Glomerular endothelial cell (primary cell): ENCODE measurements at places on chromosomes 11 and 22. TPM values are rescaled to one million over a fixed set of nuclear protein-coding genes. Genes with fewer than 3 reads are reported as not detected.

The ALDH3B2 gene
- total RNA-seq, result not detected in 2 replicates

The FANCF gene
- total RNA-seq, result 10.9 and 11.8 TPM in 2 replicates

The OR4D5 gene
- not detected in 2 replicates for total RNA-seq

- DNase-seq, result no peak
These were observed 35.9 kb downstream of the KIAA0930 start for GRCh38 chr22:45204819-45205218.

DNA sequence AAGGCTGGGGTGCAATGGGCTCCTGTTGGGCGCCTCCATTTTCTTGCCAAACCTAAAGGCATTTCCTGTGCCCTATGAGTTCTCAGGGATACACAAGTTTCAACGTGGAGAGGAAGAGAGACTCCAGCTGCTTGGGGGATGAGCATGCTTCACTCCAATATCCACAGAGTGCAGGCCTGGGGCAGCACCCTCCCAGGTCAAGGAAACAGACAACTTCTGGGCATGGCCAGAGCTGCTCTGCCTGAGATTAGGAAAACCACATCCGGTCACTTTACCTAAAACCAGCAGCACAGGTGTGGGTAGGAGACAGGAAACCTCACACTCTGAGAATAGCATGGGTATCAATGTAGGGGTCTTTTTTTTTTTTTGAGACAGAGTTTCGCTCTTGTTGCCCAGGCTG, 28.7 kb downstream of the TMEM184B start:
- no peak for DNase-seq

GRCh38 chr11:6418557-6419008, 311 bp downstream of the APBB1 start:
- no peak for DNase-seq

GRCh38 chr11:12598330-12599256, 75.6 kb upstream of the TEAD1 start:
- no peak for DNase-seq

GRCh38 chr11:111450480-111451320, 61.5 kb downstream of the BTG4 start:
- no peak for DNase-seq

GRCh38 chr11:134276396-134277182, 410 bp downstream of the GLB1L3 start:
- no peak for DNase-seq

DNA sequence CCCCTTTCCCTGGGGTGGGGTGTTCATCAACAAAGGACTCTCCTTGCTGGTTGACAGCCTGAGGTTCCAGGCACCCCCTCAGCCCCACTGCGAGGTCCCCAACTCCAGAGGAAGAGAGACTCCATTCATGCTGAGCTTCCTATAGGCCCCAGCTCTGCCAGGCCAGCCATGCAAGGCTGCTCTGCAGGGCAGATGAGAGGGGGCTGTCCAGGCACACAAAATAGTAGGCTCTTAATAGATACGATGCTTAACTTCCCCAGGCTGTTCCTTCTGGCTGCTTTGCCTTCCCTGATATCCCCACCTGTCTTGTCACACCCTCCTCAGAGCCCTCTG, 45.0 kb upstream of the CRYBB3 start:
- DNase-seq, result no peak

The VPS37C gene
- total RNA-seq, result 19.5 and 27.8 TPM in 2 replicates

DNA sequence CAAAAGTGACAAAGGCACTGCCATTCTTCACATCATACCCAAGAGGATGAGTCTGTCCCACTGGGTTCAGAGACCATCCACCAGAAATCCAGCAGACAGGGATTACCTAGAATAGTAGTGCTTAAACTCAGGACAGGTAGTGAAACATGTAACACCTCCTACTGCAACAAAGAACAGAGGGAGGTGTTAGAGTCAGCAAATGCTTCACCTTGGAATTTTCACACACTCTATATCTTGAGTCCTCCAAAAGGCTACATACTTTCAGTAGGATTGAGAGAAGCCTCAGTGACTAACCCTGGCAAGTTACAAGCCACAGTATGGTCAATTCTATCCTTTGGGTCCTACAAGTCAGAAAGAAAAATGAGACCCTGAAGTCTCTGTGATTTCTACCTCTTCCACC, 6.0 kb upstream of the CAVIN3 start:
- DNase-seq, result no peak

The FAM89B gene
- 63.6 and 90.4 TPM in 2 replicates for total RNA-seq

- DNase-seq, result no peak
These were observed 54.3 kb downstream of the SWAP70 start for GRCh38 chr11:9718147-9718546.

DNA sequence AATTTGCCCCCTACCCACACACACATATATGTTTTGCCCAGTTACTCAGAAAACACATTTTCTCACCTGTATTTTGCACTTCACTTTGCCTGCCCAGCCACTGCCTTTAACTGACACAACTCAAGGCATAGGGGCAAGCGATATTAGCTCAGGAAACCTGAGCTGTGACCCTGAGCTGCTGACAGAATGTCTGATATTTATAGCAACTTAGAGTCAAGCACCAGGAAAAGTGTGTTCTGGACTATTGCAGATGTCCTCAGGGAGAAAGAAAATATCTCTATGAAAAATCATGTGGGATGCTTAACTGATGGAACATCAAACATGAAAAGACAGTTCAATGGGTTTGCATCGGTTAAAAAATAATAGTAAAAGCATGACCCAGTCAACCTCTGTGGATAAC, 63.9 kb upstream of the SLC35C1 start:
- no peak for DNase-seq

- no peak for DNase-seq
These were observed 8.6 kb upstream of the CRYBB2 start for GRCh38 chr22:25210793-25211192.

DNA sequence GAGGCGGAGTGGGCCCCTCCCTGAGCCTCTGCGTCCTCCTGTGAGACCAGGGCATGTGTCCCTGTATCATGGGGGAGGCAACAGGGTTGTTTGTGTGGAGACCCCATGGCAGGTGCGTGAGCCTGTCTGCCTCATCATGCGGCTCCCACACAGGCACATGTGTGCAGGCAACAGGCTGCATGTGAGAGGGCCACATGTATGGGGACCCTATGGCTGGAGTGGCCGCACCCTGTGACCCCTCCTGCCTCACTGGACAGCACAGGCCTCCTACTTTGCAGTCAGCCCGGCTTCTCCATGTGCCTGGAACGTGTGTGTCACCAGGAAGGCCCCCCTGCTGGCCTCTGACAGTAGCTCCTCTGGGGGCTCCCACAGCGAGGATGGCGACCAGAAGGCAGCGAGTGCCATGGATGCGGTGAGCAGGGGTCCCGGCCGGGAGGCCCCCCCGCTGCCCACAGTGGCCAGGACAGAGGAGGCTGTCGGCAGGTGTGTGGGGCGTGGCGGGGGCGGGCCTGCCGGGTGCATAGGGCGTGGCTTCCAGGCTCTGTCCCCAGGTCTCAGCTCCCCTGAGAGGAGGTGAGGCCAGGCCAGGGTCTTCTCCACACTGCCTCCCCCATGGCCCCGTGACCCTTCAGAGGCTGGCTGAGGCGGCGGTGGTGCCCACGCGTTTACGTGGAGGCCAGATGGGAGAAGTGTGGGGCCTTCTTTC, 34.1 kb downstream of the SBF1 start:
- DNase-seq, result no peak

GRCh38 chr22:35064664-35065063, 1.3 kb upstream of the ISX start:
- no peak for DNase-seq

GRCh38 chr11:68412593-68413475, 47.7 kb upstream of the PPP6R3 start:
- no peak for DNase-seq

The CASP5 gene
- not detected in 2 replicates for total RNA-seq

DNA sequence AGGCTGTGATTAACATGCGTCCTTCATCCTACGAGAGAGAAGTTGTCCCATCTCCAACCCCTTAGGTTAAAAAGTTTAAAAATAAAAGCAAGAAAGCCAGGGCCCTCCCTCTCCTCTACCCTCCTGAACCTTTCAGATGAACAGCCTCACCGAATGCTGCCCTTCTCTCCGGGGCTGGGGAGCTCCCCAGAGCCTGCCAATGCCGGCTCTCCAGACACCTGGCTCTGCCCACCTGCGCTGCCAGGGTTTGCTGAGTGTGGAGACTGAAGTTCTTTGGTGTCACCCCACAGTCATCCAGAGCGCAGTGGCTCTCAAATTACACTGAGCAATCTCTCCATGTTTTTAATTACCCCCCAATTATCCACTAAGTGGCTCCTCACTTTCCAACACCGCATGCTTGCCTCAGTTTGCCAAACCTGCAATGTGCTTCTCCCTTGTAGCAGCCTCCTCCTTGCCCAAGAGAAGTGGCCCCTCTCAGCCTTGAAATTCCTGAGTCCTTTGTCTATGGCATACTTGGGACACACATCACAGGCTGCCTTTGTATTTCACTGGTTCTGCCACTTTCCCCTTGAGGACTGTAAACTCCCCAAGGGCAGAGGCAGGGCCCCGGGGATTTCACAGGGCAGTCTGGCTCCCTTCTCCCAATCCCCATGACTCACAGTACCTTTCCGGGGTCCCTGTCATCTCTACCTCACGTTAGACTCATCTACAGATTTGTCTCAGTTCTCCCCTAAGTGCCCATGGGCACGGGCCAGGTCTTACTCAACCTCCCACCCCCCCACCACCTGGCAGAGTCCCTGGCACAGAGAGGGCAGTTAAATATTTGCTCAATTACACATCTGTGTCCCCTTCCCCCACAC, 2.0 kb downstream of the MYH9 start:
- DNase-seq, result no peak

The CNIH2 gene
- 0.15 TPM in 1 of 2 replicates, not detected in the other for total RNA-seq

The MIEF1 gene
- total RNA-seq, result 20.3 and 33.3 TPM in 2 replicates

DNA sequence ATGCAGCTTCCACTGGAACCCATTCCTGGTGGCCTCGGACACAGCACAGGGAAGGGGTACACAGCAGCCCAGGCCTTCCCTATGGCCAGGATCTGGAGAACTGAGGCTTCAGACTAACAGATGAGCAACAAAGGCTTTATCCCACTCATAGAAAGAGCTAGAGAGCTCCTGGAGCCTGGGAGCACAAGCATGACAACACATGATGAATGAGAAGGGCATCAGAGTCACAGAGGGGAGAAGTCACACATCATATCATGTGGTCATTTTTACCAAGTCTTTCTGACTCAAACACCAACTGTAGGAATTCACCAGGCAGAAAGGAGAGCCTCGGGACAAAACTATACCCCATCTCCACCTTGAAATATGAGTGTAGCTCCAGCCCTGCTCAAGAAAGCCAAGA, 43.2 kb downstream of the NRXN2 start:
- no peak for DNase-seq

The RIMBP3B gene
- 0.06 TPM in 1 of 2 replicates, not detected in the other for total RNA-seq

DNA sequence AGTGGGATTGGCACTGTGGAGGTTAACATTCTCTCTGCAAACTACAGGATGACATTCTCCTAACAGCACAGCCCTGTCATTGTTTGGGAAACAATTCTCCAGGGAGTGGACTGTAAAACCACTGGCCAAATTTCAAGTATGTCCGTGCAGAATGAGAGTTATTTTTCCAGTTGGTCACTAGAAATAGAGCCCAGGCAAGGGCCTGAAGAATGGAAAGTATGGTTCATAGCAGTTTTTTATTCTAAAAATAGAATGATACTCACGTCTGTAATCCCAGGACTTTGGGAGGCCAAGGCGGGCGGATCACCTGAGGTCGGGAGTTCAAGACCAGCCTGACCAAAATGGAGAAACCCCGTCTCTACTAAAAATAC, 39.0 kb upstream of the CD44 start:
- no peak for DNase-seq

- no peak for DNase-seq
These were observed 54.3 kb downstream of the IGSF9B start for GRCh38 chr11:133902506-133902905.

DNA sequence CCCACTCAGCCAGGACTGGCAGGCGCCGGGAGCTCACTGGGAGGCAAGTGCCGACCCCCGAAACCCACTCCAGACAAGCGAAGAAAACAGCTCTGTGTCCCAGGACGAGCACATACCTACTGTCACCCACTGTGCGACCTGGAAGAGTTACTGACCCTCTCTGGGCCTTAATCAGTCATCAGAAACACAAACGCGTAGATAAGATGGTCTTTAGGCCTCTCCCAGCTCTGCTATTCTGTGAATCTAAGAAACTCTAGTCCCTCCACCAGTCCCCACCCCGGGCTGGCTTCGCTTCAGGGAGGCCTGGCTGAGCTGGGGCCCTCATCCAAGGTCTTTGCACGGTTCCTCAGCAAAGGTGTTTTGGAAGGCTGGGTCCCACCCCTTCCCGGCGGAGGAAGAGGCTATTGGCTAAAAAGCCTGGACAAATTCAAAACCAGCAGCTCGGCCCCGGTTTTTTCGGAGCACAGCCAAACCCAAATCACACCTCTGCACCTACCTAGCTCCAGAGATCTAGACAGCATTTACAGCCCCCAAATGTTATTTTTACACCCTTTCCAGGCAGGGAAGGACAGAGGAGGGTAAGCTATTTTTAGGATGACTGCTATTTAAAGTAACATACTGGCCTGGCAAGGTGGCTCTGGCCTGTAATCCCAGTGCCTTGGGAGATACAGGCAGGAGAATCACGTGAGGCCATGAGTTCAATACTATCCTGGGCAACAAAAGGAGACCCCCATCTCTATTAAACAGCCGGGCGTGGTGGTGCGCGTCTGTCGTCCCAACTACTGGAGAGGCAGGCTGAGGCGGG, 13.2 kb upstream of the HDHD5 start:
- no peak for DNase-seq

GRCh38 chr22:18056161-18056666, 21.6 kb upstream of the PEX26 start:
- DNase-seq, result no peak

DNA sequence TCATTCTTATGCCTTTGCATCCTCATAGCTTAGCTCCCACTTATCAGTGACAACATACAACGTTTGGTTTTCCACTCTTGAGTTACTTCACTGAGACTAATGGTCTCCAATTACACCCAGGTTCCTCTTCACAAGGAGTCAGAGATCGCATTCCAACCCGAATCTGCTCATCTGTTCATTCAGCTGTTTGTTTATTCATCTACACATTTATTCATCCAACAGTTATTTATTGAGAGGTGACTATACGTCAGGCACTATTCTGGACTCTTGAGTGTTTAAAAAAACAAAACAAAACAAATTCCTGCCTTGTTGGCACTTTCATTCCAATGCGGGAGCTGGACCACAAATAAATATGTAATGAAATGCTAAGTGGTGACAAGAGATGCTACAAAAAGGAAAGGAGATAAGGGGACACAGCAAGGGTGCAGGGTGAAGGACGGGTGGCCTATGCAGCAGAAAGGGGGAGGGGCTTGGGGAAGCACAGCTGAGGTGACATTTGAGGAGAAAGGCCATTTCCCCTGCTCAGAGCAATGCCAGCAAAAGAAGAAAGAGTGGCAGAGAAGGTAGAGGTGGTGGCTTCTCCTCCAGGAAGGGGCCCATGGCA, 393.8 kb upstream of the SYN3 start:
- DNase-seq, result no peak

The RASD2 gene
- 0.19 and 0.29 TPM in 2 replicates for total RNA-seq

The ARVCF gene
- total RNA-seq, result 152 and 191 TPM in 2 replicates

GRCh38 chr11:2690596-2691354, 9.0 kb downstream of the KCNQ1OT1 start:
- DNase-seq, result no peak

The IGF2 gene
- 8.8 and 50.6 TPM in 2 replicates for total RNA-seq

The LMO2 gene
- 47.8 and 67.6 TPM in 2 replicates for total RNA-seq

DNA sequence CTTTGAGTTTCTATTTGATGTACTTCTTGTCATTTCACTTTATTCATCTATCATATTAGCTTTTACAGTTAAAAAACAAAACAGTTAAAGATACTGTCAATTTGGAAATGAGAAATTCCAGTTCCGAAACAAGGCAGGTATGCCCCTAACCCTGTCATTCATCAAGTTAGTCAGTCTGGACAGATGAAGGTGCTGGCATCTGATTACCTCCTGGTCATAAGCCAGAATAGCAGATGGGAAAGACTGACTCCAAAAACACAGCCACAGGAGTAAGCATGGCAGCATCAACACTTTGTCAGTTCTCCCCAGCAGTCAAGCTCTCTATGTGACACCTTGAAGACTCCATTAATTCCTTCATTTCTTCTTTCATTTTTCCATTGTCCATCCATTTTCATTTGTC, 4.3 kb downstream of the LRRC51 start:
- no peak for DNase-seq
